GM19239 (cell line): ENCODE measurements at places on chromosomes 3 and 15.

DNA sequence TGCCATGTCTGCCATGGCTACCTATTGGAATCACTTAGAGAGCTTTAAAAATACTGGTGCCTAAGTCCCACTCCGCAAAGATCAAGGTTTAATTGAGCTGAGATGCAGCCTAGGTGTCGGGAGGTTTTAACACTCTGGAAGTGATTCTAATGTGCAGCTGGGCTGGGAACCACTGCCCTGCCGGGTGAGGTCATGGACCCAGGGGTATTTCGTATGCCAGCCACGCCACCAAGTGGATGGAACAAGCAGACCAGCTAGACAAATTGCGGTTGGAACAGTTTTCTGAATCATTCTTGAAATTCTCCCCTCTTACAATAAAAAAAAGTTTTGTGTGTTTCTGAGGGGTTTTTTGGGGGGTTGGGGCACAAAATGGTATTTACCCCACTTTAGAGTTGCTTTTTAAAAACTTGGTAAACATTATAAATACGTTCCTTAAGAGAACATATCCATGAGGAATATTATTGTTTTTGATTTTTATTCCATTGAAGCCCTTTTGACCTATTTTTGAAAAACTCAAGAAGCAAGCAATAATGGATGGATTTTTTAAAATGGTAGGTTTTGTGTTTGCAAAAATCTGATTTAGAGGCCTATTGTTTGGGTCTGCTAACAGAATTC, 66.2 kb upstream of the CSTA start:
- peak; percentile 57 for DNase-seq

GRCh38 chr3:158261371-158261991, 151.6 kb downstream of the RSRC1 start:
- DNase-seq: no peak

DNA sequence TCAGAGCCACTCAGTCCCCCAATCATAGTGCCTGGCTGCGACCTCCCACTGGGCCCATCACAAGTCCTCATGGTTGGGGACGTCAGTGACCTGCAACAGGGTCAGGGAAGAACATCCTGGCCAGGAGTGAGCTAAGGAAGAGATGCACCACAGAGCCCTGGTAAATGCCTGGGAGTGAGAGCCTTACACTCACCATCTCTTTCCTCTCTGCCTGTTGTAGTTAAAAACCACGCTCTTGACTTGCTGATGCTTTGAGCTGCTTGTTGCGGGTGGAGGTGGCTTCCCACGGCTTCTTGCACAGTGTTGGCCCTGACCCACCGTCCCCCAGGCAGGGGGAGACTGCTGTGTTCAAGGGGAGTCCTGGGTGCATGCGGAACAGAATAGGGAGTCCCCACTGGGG, 91.1 kb upstream of the RGMA start:
- DNase-seq: no peak

DNA sequence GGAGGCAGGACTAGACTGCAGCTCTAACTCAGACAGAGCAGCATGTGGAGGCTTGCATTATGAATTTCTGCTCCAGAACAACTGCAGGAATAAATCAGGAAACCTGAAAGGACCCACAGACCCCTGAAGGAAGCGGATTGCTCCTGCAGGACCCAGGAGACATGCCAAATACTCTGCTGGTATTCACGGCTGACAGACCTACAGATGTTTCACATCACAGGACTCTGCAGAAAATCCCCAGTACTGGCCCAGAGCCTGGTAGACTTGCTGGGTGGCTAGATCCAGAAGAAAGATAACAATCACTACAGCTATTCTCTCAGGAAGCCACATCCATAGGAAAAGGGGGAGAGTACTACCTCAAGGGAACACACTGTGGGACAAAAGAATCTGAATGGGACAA, 942.1 kb downstream of the AGBL1 start:
- DNase-seq: no peak

DNA sequence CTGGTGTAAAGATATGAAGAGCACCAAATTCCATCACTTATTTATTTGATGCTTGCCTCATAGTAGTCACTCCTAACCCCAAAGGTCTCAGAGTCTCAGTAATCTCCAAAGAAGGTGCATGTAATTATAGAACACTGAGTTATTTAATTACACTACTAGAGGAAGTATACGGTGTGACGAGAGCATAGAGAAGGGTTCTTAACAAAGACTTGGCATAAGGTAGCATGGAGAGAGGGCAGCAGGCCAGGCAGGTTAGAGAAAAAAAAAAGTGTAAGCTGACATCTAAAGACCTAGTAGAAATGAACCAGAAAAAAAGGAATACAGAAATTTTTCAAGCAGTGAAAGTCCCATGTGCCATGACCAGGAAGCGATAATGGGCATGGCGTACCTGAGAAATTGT, 213.3 kb upstream of the TGFBR2 start:
- no peak for DNase-seq

DNA sequence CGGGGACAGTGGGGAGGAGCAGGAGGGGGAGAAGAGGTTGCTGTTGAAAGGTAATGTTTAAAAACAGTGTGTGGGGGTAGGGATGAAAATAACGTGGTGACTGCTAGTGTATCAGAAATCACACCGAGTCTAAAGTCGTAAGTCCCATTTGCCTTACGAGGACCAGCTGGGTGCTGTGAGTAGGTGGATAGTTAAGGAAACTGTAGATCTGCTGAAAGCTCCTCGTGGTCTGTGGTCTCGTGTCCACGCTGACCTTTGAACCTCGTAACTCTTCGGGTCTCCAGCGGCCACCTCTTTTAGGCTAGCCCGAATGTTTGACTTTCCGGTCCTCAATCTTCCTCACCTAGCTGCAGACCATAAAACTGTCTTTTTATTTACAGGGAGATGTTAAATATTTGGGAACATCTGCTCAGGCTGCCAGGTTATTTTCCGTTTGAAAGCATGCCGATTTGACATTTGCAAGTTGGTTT, 29.3 kb upstream of the ST3GAL6 start:
- DNase-seq: peak; percentile 9

DNA sequence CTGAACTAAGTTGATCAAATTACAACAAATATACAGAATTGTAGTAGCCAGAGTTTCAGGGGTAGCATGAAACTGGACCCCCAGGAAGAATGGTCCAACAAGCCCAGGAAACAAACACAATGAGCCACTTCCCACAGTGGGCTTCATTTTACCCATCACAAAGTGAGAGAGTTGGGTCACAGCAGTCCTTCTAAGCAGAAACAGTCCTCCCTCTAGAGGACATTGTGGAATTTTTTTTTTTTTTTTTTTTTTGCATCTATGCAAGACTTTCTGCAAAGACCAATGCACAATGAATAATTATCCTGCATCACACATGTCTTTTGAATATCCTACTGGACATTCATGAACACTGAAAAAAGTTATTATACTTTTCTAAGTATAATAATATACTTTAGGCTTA, 73.8 kb upstream of the ATP13A5 start:
- DNase-seq: no peak

- no peak for DNase-seq
Observed at GRCh38 chr3:127637971-127638370, 9.0 kb downstream of the PODXL2 start.

- no peak for DNase-seq
Observed at GRCh38 chr15:39320886-39321285, 260.0 kb upstream of the THBS1 start.

DNA sequence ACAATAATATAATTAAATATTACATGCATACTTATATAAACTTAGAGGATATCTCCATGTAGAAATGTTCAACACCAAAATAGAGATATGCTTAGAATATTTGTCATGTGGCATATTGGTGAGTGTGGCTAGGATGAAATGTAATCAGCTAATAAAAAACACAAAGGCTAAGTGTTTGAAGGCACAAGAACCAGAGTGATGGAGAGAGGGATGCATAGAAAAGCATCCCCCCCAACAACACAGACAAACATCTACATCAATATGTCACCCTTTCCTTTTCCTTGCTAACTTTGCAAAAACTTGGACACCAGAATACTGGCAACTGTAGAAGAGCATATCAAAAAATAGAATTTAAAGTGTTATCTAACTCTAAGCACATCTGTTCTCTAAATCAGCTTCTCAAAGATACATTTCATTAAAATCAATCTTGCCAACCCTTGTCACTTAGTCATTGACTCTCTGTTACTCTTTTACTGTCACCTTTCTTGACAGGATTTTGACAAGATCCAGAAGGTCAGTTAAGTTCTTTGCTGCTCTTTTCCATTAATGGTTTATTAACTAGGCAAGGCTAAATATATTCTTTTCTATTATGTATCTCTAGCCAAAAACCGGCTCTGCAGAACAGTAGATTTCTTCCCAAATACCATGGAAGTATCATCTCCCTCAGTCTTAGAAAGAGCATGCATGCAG, 695.9 kb downstream of the OTOL1 start:
- DNase-seq: no peak

GRCh38 chr15:37107071-37107743, 6.9 kb upstream of the MEIS2 start:
- no peak for DNase-seq

- no peak for DNase-seq
Observed at GRCh38 chr15:63565536-63566186, 31.5 kb upstream of the FBXL22 start.

GRCh38 chr3:114552527-114552812, 258.6 kb downstream of the TIGIT start:
- no peak for DNase-seq

GRCh38 chr3:98800401-98800800, 37.3 kb downstream of the ST3GAL6 start:
- DNase-seq: no peak

GRCh38 chr3:188819939-188820338, 351.8 kb upstream of the TPRG1 start:
- no peak for DNase-seq

GRCh38 chr3:152113413-152113812, 155.3 kb upstream of the MBNL1 start:
- no peak for DNase-seq

GRCh38 chr3:135915206-135915605, 50.3 kb upstream of the PPP2R3A start:
- DNase-seq: no peak

DNA sequence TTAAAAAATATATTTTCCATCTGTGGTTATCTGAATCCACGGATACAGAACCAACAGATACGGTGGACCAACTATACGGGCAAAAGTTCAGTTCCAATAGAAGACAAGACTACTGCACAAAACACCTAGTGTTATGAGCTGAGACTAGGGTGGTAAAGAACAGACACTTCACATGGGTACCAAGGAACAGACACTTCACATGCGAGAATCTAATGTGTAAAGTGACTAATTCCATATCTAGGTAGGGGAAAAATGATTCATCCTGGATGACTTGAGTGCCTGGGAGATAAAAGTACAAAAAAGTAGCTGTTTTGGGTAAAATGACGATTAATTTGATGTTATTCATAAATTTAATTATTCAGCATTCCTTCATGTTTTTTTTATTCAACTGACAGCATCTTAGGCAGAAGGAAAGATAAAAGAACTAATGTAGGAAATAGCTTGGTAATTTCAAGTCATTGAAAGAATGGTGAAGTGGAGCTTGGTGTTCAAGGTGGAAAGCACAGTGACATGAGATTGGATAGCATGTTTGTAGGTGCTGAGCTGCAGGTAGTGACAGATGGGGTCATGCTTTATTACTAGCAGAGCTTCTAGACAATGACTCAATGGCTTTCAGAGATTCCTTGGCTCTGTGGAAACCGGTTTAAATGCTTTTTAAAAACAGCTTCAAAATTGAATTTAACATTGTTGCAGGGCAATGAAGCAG, 5.2 kb downstream of the CD200 start:
- no peak for DNase-seq

DNA sequence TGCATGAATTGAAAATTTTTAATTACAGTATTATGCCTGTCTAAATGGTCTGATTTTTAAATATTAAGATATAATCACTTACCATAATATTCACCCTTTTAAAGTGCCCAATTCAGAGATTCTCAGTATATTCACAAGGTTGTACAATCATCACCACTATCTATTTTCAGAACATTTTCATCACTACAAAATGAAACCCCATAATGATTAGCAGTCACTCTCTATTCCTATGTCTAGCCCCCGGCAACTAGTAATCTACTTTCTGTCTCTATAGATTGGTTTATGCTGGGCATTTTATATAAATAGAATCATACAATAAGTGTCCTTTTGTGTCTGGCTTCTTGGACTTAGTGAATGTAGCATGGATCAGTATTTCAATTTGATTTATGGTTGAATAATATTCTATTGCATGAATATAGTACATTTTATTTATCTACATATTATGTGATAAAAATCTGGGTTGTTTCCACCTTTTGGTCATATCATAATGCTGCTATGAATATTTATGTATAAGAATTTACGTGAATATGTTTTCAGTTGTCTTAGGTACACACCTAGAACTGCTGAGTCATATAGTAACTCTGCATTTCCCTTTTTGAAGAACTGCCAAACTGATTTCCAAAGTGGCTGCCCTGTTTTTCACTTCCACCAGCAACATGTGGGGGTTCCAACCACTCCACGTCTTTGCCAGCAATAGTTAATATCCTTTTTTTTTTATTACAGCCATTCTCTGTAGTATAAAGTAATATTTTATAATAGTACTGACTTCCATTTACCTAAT, 485.7 kb upstream of the ZNF385D start:
- DNase-seq: no peak

- no peak for DNase-seq
Observed at GRCh38 chr3:180615954-180616353, 14.0 kb downstream of the TTC14 start.

- DNase-seq: no peak
Observed at GRCh38 chr3:153397794-153398193, 235.8 kb downstream of the RAP2B start.

DNA sequence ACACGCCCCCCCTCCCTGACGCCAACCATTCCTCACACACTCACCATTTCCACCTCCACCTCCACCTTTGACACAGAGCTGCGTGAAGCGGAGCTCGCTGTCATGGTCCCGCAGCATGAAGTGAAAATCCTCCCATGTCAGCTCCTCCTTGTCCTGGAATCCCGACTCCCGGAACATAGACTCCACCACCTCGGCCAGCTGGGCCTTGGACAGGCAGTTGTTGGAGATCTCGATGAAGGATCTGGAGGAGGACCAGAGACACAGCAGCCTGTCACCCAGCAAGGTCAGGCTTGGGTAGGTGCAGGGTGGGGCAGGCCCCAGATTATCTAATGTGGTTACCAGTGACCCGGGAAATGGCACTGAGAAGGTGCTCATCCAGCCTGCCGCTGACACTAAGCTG, 12.2 kb downstream of the DUOX2 start:
- no peak for DNase-seq

GRCh38 chr3:194373899-194374298, 4.4 kb upstream of the LRRC15 start:
- DNase-seq: no peak

DNA sequence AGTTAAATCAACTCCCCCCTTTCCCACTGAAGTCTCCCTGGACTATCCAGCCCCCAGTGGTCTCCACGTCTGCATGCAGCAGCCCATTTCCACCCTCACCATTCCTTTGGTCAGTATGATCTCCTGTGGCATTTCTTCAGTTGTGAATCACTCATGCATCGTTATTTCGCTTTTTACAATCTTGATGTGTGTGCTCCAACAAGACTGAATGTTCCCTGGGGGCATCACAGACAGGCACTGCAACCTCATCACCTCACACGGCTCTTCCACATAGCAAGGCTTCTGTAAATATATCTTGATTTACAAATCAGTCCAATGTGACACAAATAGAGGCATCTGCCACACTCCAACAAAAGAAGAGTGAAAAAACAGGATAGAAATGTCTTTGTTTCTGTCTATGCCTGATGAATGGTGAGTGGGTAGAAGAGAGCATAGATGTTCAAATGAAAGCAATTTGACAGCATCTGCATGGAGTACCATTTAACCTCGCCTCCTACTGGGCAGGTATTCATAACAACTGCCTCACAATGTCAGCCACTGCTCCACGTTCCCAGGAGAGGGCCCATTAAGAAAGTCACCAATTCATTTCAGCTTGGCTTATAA, 5.2 kb downstream of the HEG1 start:
- no peak for DNase-seq

GRCh38 chr3:180913581-180914404, 1.3 kb downstream of the FXR1 start:
- DNase-seq: no peak
